Activated CD4-positive, alpha-beta T cell treated with anti-CD3 and anti-CD28 coated beads for 4 hours (primary cell): ENCODE measurements at places on chromosomes 16 and 17.

GRCh38 chr17:75819116-75819515 lies 25.1 kb downstream of the UNC13D start:
- DNase-seq, result no peak

- no peak for DNase-seq
These were observed 11.4 kb downstream of the CFAP97D1 start for GRCh38 chr17:43791589-43791988.

DNA sequence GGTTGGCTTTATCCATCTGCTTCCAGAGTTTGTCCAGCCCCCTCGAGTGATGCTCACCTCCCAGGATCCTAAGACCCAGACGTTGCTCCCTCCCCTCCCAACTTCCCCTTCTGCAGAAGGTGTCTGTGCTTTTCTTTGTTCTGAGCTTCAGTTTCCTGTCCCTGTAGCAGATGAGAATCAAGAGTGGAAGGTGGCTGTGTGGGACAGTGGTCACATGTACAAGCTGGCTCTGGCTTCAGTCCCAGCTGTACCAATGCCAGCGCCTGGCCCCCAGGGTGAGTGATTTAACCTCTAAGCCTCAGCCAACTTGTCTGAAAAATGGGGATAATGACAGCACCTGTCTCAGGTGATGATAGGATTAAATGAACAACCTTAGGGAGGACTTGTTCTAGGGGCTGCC lies 7.7 kb downstream of the PRR15L start:
- DNase-seq, result no peak

DNA sequence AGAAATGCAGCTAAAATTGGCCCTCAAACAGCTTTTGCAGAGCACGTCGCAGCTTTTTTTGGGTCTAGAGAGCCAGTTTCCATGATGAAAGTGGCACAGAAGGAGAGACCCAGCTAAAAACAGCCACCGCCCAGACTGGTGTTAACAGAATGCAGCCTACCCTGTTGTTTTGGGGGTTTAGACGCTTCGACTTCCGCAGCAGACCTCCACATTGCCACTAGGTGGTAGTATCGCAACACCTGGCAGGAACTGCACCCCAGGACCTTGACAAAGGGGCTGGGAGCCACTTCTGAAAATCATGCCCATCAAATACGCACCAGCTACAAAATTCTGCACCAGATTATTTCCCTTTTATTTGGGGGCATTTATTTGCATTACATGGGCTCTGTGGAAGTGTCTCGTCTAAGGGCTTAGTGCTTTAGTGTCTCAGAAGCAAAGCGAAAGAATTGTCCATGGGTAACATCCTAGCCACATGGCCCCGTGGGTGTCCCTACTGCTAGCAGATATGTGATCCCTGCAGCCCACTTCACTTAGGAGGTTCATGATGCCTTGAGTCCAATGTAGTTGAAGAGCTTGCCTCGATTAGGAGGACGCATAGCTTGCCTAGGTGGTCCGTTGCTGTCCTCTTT lies 167.1 kb downstream of the HAPSTR1 start:
- no peak for DNase-seq

- peak; percentile 43 for DNase-seq
These were observed 986 bp downstream of the HAPSTR1 start for GRCh38 chr16:9092282-9092977.
